NCI-H1930 (cell line): ENCODE measurements at places on chromosomes 12 and 14.

DNA sequence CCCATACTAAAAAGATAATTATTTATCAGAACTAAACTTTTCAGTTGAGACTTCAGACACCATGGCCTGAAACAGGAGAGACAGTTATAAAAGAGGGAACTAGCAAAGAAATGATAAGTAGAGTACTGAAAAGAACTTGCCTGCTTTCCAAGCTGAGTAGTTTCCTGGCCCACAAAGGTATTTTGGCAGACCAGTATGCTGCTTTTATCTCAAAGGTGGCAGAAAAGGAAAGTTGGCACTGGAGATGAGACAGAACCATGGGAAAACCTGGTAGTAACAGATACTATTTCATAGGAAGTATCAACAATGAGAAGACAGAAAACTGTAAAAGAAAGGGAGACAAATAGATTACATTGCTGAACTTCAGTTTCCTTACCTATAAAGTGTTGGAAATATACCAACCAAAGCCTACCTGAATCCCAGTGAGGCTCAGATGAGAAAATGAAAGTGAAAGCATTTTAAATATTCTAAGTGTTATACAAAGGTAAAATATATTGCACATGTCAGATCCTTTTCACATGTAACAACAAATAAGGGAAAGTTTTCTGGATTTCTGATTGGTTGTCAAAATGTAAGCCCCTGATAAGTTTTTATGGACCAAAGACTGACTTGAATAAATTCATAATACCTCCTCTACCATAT lies 155.3 kb upstream of the FSCB start:
- DNase-seq = no peak

DNA sequence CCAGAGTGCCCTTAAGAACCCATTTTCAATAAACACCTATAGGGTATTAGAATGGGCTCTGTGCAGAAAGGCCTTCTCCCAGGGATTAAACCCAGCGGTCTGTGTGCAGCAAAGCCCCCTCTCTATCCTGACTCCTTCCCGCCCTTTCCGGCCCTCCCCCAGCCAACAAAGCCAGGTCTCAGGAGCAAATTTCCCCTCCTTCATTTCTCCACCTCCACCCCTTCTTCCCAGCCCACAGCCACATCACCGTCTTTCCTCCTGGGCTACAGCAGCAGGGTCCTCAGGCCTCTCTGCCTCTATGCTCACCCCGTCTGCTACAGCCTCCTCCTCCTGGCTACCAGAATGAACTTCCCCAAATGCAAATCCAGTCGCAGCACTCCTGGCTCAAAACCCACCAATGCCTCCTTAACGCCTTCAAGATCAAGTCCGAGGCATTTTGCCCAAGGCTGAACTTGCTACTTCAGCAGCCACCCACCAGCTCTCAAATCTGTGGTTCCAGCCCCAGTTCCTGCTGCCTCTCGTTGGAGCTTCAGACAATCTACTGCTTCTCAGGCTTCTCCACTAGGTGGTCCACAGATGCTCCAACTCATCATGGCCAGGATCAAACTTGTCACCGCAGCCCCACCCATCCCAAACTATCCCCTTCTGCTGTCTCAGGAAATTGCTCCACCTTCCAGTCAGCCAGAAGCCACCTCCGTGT lies 134.8 kb downstream of the BCL11B start:
- DNase-seq = no peak

DNA sequence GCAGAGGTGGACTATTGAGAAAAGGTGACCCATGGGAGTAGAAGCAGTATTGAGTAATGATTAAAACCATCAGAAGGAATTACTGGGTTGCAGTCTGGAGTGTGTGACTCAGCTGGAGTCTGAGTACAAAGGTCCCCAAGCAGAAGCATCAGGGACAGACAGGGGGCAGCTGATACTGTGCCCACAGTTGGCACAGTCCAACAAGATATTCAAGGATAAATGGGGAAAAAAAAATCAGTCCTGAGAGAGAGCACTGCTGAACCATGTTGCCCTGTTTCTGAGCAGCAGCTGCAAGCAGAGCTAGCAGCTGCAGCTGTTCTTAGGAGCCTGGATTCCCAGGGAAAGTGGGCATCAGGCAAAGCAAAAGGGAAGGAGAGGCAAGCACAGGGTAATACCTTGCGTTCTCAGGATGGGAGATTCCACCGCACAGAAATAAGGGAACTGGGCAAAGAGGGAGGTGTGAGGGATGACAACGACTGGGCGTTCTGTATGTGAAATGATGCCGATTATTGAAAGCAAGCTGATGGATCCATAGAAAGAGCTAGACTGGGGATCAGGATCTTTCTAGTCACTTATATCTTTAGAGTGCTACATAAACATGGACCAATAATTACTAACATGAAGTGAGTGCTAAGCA lies 17.7 kb downstream of the NEUROD4 start:
- DNase-seq = no peak

GRCh38 chr12:44431647-44432343 lies 444.3 kb downstream of the NELL2 start:
- no peak for DNase-seq

GRCh38 chr12:67826946-67827720 lies 162.1 kb upstream of the IFNG-AS1 start:
- DNase-seq = no peak

DNA sequence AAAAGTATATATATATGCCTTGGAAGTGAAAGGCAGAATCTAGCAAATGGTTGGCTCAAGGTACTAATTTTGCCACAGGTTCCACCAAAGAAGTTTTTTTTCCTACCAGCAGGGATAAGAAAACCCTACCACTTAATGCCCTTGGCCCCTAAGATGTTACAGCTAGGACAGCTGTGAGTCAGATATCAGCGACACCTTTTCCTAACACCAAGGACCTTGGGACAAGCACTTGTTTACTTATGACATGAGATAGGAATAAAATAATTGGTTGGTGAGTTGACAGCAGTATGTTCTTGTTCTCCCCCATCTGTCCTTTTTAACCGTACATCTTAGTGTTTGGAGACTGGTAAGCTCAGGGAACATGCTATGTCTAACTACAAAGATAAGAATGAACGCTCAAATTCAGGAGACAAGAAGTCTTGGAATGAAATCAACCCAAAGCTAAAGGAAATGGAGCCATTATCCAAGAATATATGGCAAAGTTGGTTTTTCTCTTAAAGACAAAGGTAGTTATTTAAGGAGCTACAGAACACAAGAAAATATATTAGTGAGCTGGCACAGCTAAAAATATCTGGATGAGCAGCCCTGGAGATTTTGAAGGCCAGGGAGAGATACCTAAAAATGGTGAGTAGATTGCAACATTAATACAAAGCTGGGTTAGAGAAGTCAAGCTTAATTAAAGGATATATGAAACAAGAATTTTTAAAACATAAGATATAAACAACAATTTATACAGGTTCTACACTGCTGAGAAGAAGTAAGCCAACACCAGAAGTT lies 126.8 kb downstream of the TMTC1 start:
- DNase-seq = no peak

DNA sequence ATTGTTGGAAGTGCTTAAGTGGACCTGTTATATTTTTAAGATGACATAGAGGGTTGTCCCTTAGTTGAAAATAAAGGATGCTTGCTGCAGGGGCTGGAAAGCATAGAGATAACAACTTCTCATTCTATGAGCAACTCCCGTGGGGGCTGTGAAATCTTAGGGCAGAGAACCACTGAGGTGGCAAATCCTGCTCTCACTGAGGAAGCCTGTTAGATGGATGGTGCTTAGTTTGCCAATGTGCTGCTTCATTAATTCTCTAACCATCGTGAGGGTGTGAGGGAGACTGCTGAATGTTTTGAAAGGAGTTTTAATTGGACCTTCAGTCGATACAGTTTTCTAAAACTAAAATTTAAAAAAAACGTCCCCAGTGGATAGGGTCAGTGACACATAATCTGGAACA lies 46.5 kb downstream of the PTPRO start:
- no peak for DNase-seq

DNA sequence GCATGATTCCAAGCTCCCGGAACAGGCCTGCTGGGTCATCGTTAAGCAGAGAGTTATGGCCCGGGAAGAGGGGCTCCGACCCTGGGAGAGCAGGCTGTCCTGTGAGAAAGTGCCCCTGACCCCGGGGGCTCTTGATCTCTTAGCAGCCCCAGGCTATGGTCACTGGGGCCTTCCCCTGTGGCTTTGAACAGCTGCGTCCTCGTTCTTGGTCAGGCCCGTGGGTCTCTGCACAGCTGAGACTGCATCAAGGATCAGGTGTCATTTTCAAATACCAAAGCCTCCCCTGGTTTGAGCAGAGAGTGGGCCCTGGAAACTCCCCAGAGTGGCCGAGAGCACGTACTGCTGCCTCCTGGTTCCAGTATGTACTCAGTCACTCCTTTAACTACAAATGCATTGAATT lies 114.8 kb downstream of the ESRRB start:
- no peak for DNase-seq

DNA sequence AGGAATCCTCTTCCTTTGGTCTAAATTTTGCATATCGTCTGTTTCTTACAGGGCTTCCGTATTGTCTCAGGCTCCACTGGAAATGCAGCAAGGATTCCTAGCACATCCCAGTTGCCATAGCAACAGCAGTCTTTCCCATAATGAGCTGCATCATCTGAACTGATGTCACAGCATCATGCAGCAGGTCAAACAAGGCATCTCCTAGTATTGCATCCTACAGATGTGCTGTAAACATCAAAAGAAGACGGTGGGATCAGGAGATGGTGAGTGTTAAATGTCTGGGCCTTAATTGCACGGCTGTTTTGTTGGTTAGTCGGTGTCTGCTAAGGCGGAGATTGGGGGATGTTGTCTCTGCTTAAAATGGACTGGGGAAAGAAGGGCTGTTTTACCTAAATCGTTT lies at the start of gene AKAP6:
TSS of gene AKAP6 (plus strand) at position 153 of the 400 bp plus-strand sequence. CDS start 104,196 bp downstream, outside the sequence.
- DNase-seq = peak; percentile 6

DNA sequence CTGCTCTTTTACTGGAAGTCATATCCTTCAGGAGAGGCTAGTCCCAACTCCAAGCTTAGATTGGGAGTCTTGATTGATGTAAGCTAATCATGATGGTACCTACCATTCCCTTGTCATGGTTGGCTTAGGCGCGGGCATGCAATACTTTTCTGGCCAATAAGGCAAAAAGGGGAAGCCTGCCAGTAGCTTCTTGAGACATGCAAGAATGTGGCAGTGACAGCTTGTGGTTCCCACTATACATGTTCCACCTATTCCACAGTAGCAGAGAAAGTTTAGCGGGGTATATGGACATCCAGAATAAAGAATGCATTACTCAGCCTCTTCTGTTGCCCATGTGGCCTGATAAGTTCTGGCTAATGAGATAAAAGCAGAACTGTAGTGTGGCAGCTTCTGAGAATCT lies 55.0 kb downstream of the AP5M1 start:
- DNase-seq = no peak

- DNase-seq = no peak
These were observed 69.7 kb downstream of the TSPAN11 start for GRCh38 chr12:30996255-30996654.

- DNase-seq = no peak
These were observed 14.4 kb upstream of the ERC1 start for GRCh38 chr12:976644-977043.

DNA sequence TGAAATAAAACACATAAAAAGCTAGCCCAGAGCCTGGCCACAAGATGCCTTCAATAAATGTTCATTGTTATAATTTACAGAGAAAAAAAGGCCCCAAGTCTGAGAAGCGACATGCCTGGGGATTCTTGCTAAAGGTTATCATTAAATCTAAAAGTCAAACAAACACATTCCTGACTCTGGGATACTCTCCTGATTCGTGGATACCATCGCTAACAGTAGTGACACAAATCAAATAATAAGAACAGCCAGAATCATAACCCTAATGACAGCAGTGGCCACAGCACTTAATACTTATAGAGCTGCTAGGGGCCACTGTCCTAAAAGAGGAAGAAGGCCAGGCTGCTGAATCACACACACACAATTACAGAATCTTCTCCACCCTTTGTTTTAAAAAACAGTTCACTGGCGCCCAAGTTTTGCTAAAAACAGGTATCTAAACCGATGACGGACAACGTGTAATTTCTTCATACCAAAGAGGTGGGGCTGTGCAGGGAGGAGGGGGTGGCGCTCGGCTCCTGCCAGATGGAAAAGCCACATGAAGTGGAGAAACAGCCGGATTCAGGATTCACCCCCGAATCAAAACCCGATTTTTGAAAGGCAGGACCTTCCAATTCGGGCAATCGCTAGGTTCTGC lies 1.2 kb downstream of the CLIP1 start:
- DNase-seq = no peak

DNA sequence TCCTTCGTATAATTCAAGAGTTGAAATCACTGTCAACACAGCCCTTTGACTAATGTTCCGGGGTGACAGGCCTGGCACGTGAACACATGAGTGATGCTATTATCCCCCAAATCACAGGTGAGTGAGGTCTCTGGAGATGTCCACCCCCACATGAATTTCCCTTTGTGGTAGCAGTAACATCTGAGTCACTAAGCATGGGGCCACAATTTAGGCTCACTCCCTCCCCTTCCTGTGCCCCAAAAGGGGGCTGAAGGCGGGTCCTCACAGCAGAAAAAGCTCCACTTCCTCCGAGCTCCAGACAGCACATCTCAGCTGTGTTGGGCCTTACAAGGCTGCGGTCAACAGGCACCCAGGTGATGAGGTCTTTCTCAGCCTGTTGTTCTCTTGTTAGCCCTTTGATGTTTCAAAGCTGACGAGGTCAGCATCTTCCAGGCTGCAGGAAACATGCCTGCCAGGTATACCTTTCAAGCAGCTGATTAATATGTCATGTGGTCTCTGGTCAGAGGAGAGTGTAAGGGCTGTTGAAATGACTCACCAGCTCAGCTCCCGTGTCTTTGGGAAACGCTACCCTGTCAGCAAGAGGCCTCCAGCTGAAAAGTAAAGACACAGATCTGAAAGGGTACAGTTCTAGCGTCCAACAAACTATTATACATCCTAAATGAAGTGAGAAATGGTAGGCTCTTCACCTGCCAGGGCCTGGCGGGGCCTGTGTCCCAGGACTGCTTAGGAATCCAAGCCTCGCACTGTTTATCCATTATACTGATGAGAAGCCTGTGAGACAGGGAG lies 107.3 kb downstream of the ZFP36L1 start:
- DNase-seq = no peak

DNA sequence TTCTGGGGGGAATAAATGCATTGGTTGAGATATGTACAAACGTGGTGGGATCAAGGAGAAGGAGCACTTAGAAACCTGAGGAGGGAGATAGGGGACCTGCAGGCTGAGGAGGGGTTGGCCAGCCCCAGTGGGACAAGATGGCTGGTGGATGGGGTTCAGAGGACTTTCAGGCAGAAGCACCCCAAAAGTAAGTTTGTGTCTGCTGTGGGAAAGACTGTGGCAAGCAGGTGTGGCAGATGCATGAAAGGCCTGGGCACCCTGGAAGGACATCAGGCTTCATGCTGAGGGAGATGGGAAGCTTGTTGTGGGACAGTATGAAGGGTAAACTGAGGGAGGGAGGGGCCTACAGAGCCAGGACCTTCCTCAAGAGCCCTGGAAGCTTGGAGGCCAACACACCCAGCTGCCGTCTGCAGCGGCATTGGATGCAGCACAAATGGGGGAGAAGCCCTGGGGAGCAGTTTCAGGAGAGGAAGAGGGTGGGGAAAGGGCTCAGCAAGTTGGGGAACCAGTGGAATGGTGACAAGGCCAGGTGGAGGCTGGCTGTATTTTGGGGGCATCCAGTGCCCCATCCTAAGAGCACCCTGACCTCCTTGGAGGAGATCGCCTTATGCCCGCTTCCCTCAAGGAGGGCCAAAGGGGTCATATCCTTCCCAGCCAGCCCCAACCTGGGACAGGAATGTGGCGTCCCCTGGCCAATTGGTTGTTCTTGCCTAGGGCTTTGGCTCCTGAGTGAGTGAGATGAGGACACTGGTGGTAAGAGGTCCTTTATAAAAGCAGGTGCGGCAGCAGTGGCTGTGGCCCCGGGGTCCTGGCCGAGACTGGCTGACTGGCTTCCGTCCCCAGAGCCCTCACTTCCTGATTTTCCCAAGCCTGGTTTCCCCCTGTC lies 20.7 kb downstream of the NFKBIA start:
- DNase-seq = no peak
